ENCODE measurements at places on chromosomes 11 and 22. TPM values are rescaled to one million over a fixed set of nuclear protein-coding genes. Genes with fewer than 3 reads are reported as not detected.

The CNGA4 gene
- under 0.01 TPM for total RNA-seq

The APOL6 gene
- 40.7 TPM for total RNA-seq

The TPH1 gene
- 0.29 TPM for total RNA-seq

The TNNT3 gene
- total RNA-seq, result not detected

The PRR14L gene
- 20.3 TPM for total RNA-seq

Data from osteoblast (primary cell).